ENCODE measurements at places on chromosomes 2 and 18.

GRCh38 chr2:10620481-10620880, 69.3 kb downstream of the NOL10 start:
- DNase-seq = no peak

GRCh38 chr2:106183101-106183696, 10.9 kb downstream of the UXS1 start:
- no peak for DNase-seq

DNA sequence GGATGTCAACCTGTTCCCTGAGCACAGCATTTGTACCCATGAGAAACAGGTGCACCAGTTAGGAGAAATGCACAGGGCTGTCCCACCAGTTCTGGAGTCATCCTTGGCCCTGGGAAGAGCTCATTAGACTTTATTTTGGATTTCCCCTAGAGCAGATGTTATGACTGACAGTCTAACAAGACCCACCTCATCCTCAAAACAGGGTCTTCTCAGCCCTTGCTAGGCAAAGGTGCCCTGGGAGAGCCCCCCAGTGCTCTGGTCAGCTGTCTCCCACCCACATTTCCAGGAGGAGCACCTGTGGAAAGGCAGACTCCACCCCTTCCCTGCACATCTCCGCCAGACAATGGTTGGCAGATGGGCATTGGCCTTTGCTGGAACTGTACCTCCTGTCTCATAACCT, 5.7 kb upstream of the SP100 start:
- no peak for DNase-seq

DNA sequence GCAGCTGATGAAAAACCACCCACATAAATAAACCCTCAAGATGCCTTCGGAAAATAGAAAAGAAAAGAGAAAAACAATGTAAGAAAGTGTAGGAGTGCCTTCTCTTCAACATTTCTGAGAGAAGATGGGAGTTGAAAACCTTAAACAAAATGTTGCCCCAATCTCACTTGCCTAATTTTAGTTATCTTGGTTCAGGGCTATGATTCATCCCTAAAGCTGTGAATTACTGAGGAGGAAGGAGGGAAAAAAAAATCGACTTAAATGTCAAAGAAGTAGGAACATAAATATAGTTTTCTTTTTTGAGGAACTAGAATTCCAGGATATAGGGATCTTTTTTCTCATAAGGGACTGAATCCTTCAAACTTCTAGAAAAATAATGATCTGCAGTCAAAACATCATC, 360.3 kb downstream of the TGIF1 start:
- DNase-seq = no peak

DNA sequence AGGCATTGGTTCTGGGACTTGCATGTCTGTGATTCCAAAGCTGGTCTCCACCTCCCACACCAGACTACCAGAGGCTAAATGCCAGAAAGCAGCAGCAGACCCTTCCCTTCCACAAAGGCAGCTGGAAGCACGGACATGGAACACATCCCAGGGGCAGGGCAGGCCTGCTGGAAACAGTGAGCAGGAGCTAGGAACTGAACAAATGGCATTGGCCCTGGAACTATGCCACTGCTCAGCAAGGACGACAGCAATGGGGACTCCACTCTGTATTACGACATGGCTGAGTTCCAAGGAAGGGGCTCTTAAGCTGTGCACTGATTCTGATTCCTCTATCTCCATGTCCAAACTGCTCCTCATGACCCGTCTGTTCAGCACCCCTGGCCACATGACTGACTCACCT, 77.8 kb upstream of the TFCP2L1 start:
- DNase-seq = no peak

DNA sequence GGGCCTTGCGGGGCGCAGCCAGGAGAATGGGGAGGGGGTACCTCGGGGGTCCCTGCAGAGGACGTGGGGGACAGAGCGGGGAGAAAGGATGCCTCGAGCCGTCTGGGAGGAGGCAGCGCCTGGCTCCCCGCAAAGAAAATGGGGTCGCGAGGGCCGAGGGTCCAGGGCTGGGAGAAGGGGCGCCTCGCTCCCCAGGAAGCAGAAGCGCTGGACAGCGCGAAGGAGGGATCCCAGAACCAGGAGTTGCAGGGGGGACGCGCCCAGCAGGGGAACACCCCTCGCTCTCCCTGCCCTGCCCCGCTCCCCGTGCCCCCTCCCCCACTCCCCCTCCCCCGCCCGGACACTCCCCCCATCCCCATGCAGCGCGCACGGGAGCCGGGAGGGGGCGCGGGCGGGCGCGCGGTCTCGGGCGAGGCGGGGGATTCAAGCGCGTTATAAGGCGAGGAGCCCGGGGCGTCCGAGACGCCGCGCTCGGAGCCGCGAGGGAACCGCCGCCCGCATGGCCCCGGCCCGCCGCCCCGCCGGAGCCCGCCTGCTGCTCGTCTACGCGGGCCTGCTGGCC, at the start of gene ERFE:
TSS of gene ERFE (plus strand) at position 462 of the 562 bp plus-strand sequence. CDS start at position 500, 38 bp downstream.
- DNase-seq = peak; percentile 73

GRCh38 chr2:55877087-55877436, 46.5 kb downstream of the EFEMP1 start:
- DNase-seq = no peak

- DNase-seq = no peak
Measured at GRCh38 chr2:172484706-172485105, 57.3 kb downstream of the ITGA6 start.

DNA sequence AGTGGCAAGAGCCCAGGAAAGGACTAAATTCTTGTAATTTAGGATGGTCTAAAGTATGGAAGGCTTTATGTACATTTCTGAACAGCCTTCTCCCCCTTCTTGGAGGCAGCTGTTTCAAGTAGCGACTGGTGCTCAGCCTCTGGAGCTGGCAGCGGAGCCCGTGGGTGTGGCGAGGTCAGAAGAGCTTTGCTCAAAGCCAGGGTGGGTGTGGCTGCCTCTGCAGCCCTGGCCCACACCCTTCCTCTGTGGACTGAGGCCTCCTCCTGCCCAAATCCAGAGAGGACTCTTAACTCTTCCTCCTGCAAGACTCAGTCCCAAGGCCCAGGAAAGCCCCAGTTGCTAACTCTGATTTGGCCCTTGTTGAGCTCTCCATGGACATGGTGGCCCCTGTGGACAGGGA, 202.1 kb upstream of the REV1 start:
- no peak for DNase-seq

DNA sequence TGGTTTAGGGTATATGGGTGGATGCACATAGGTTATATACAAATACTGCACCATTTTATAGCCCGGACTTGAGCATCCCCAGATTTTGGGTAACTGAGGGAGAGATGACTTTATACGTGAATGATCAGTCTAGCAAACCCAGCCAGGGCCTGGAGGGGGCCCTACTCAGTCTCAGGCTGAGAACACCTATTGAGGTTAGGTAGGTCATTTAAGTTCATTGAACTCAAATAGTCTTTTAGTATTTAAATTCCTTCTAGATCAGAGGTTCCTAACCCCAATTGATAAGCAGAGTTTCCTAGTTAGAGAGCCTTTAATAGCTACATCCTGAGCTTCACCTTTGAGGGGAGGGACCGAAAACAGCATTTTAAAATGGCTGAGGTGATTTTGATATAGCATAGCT, 487.0 kb downstream of the DCC start:
- DNase-seq = no peak

- no peak for DNase-seq
Measured at GRCh38 chr2:69299772-69300516, 87.1 kb downstream of the GFPT1 start.

DNA sequence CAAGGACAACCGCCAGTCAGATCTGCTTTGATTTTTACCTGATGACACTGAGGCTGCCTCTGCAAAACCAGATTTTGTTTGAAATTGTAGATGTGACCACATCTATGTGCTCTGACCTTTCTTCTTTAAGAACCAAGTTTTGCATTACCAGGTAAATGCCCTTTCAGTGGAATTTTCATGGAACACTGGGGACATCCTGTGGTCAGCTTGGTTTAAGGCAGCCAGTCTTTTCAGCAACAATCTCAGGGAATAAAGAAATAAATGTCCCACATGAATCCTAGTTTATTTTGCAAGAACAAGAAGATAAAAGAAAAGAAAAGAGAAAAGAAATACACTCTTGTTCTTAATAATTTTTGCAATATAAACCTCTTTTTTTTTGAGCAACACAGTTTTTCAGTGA, 90.6 kb downstream of the POU3F3 start:
- DNase-seq = no peak

- no peak for DNase-seq
Measured at GRCh38 chr2:32061973-32062861, 1.1 kb upstream of the SPAST start.

DNA sequence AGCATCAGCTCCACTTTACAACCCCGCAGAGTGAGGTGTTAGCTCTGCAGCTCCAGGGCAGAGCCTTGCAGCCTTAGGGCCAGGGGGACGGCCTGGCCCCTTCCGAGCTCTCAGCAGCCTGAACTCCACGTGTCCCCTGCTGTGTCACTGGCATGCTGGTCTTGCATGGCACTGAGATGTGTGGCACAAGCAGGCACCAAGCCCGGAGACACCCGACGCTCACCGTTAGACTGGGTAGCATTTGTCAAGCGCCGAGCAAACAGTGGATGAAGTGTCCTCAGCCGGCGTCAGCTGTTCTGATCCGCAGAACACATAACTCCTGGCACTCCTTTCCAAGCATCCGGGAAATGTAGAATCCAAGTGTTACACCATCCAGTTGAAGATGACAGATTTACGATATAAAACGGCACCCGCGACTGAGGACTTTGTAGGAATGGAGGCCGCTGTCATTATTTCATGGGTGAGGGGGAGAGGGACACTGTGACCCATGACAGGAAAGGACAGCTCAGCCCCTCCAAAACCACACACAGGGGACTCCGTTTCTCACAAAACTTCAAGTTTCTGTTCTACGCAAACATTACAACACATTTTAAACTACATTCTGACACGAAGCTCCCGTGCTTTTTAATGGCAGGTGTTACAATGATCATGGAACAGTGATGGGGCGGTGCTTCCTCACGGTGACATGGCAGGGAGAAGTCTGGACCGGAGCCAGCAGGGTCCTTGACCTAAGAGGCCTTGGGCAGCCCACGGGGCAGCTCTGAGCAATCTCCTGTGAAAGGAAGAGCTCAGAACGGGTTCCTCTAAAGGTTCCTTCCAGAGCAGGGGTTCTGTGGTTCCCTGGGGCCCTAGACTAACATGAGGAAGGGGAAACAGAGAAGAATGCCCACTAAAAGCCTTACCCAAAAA, 89.4 kb downstream of the HDAC4 start:
- DNase-seq = no peak

DNA sequence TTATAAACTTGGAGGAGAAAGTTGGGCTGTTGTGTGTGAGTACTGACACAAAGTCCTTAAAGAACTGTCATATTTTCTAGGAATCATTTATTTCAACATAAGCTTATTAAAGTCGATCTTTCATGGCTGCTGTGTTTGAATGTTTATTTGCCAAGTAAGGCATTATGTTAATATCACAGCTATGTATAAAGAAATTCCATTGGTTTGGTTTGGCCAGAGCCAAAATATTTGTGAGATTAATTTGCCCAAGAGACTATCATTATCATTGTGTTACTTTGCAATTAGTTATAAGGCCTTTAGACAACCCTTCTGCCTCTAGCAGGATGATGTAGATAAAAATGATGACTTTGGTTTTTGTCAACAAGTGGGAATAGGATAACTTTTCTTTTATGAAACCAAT, 240.6 kb upstream of the NT5C1B start:
- DNase-seq = no peak

Measured in activated CD4-positive, alpha-beta T cell treated with anti-CD3 and anti-CD28 coated beads for 48 hours (primary cell).